Stimulated activated CD4-positive, alpha-beta T cell treated with anti-CD3 and anti-CD28 coated beads, Interleukin-4, amount 100 ng/mL, for 48 hours (primary cell): ENCODE measurements at places on chromosomes 2 and 18.

- DNase-seq: no peak
Observed at GRCh38 chr18:58625839-58626238, 3.1 kb downstream of the ALPK2 start.

DNA sequence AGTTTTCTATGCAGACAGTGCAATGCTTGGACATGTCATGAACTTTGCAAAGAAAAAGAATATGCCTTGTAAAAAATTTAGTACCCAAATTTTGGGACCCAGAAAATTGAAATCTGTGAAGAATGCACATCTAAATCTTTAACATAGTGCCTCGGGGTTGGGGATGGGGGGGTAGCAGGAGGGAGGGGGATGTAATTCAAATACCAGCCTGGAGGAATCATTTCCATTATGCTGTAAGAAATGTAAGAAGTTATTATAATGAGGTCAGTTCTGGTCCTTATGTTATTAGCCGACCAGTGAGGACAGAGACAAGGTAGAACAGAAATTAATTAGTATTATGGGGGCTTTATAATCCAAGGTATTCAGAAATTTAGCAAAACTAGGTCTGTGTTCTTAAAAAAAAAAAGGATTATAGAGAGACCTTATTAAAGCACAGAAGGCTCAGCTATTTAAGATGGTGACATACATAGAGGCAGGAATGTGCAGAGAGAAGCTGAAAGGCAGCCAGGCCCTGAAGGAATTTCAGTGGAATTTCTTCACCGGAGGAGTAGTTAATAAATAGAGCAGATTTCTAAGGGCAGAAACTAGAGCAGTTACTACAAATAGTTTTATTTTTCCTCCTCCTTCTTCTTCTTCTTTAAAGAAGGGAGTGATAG, 89.0 kb upstream of the RBMS1 start:
- DNase-seq: no peak

DNA sequence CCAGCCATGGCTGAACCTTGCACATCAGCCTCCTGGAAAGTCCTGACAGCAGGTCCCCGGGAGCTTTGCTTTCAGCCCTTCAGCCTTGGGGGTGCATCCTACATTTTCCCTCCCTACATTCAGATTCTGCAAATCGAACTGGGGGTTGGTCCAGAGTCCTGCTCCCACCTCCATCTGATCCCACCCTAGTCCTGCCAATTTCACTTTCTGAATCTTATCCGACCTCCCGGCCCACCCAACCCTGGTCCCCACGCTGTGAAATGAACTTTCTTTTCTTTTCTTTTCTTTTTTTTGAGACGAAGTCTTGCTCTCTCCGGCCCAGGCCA, 47.8 kb upstream of the ODC1 start:
- DNase-seq: no peak

DNA sequence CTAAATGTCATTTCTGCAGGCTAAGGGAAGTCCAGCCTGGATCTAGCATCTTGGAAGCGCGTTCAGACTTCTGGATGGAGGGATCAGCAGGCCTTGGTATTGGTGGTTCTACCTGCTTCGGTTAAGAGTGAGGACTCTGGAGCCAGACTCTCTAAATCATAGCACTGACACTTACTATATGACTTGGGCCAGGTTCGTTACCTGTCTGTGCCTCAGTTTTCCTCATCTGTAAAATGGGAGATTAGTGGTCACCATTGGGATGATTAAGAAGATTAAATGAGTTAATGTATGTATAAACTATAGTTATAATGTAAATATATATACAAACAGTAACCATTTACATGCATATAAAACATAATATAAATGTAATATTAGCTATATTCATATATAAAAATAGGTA, 995 bp upstream of the ICOS start:
- no peak for DNase-seq

DNA sequence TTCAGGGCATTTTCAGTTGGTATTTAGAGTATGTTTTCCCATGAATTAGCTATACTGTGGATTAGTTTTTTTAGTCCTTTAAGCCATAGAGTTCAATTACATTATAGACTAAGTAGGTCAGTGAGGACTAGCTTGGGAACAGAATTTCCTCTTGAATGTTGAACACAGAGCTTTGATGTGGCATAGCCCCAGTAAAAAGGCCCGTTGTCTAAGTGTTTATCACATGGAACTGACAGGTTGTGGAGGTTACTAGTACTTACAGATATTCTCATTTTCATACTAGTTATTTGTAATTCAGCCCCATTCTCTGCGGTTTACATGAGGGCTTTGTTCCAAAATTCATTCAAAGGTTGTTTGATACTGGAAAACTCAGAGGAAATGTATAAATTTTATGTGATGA, 6.2 kb downstream of the INSIG2 start:
- no peak for DNase-seq

DNA sequence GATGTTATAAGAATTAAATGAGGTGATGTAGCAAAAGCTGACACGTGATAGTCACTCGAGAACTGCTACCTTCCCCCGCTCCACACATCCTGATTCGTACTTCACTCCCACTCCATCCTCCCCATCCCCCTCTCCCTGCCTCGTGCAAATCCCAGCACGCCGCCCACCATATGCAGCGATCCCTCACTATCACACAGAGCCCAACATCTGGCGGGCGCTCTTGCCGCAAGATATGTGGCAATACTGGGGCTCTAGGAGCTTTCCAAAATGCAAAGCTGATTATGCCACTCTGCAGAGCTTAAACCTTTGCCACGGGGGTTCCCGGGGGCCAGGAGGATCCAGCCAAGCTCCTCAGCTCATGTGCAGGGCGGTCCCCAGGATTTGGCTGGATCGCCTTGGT, 37.4 kb downstream of the DNMT3A start:
- no peak for DNase-seq

DNA sequence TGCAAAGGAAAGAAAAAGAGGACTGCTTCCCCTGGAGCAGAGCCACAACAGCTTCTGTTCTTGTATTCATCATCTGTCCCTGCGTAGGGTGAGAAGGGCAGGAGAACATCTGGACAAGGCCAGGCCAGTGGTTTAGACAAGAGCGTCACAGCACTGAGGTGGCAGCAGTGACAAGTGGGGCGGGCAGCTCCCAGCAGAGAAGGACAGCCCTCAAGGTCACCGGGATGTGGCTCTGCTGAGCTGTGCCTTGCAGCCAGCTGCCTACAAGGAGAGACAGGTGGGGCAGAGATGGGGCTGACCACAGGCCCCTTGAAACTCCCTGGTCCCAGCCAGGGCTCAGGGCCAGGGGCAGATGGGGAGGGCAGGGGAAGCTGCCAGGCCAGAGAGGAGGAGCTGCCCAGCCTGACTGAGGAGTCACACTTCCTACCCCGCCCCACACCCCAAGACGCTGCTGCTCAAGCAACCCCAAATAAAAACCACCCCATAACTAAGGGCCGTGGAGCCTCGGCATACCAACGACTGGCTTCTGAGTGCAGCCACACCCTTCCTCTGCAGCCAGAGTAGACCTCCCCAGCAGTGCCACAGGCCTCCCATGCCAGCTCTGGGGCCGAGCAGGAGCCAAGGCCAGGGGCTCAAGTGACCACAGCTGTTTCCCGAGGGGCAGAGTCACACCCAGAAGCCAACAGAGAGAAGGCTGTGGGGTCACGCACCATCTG, 5.4 kb downstream of the RAB11FIP5 start:
- no peak for DNase-seq

DNA sequence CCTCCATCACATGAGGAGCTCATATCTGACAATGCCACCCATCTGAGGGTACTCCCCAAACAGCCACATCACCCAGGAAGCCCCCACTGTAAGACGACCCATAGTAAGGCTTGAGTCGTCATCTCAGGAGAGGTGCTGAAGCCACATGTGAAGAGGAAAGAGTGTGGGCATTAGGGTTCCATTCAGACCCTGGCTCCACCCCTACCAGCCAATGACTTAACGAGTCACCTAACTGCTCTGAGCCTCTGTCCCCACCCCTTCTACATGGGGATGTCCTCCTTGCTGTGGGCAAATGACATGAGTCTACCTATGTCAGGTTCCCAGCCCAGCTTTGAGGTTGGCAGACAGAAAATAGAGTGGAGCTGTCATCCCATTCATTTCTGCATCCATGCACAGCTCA, 46.3 kb downstream of the C1QL2 start:
- no peak for DNase-seq

- no peak for DNase-seq
Observed at GRCh38 chr2:139836769-139837168, 1056.6 kb upstream of the NXPH2 start.

- no peak for DNase-seq
Observed at GRCh38 chr2:209519906-209520305, 96.1 kb downstream of the MAP2 start.

GRCh38 chr18:11974741-11975325, 6.5 kb upstream of the IMPA2 start:
- DNase-seq: no peak

GRCh38 chr18:63031375-63031774, 288.2 kb downstream of the BCL2 start:
- no peak for DNase-seq

- DNase-seq: no peak
Observed at GRCh38 chr2:15155959-15156574, 405.1 kb downstream of the NBAS start.

- no peak for DNase-seq
Observed at GRCh38 chr2:64978514-64979268, 10.5 kb upstream of the SLC1A4 start.

GRCh38 chr2:28277466-28277865, 115.2 kb upstream of the FOSL2 start:
- no peak for DNase-seq

DNA sequence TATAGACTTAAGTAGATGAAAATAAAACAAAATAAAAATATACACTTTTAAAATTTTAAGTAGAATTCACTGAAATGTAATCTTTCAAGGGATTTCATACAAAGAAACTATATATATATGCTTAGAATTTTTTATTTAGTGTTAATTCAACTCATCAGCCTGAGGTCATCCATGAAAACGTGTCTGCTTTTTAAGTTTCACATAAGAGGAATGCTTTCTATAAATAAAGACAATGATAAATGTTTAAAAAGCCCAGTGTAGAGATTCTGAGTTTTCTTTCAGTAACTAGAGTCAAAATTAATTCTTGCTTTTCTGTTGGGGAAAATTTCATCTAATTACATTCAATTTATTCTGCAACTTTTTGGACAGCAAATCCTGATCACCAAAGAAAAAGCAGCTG, 213.3 kb downstream of the MBD5 start:
- DNase-seq: no peak

- DNase-seq: no peak
Observed at GRCh38 chr18:74617486-74617885, 19.8 kb downstream of the ZNF407 start.

DNA sequence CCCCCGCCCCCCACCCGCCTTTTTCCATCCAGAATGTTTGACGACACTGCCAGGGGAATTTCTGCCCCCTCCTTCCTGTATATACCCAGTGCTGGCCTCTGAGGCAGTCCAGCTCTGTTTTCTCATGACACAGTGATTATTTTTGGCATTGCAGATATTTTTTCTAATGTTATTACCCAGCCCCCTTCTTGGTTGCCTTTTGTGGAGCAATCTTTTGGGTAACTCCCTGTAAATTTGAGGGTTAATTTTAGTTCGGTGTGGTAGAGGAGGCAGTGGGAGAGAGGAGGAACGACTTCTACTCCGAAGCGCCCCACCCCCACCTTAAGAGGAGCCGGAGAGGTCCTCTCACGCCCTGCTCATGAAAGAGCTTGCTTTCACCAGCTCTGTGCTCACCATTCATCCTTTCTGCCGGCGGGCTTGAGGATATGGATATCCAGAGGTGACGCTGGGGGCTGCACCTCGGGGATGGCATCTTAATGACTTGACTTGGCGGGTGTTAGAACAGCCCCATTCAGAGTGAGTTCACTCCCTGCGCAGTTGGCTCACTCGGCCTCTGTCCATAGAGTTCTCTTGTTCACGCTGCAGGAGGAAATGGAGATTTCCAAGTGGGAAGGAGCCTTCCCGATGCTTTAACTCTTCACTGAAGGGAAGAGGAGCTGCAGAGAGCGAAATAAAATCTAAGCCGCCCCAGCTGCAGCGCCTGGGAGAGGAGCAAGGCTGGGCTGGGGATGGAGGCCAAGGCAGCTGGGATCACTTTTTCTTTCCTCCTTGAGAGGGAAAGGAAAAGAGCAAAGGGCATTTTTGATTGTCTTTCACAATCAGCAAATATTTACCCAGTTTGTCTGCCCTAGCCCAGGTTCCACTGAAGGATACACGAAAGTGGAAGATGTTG, 38.4 kb downstream of the EPAS1 start:
- no peak for DNase-seq
